Glutamatergic neuron (in vitro differentiated cells): ENCODE measurements at places on chromosomes 12 and 14. TPM values are rescaled to one million over a fixed set of nuclear protein-coding genes. Genes with fewer than 3 reads are reported as not detected.
A peak's percentile ranks its signal among the peaks of the same experiment; 100 is the strongest.

Gene SMARCD1
- 152 TPM for total RNA-seq

DNA sequence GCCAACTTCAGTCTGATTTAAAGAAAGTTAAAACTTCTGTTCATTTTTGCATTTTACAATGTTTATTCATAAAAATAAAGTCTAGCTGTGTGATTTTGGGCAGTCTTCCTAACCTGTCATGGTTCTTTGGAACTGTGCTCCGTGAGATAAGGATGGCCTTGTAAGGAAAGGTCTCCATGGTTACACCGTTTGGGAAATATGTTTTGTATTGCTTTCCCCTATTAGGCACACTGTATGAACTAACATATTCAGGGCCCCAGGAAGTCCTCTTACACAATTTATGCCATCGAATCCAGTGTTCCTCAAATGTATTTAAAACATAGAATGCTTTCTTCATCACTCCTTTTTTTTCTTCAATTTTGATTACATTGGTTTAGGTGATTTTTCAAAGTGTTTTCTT is 54.5 kb downstream of the APAF1 start:
- no peak for DNase-seq

DNA sequence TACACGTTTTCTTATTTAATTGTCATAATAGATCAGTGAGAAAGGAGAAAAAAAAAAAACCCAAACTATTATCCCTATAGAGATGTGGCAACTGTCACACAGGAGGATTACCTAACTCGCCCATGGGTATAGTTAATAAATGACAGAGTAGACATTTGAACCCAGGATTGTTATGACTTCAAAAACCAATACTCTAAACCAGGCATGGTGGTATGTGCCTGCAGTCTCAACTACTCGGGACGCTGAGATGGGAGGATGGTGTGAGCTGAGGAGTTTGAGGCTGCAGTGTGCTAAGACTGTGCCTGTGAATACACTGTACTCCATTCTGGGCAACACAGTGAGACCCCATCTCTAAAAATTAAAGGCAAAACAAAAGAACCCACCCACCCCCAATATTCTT is 114.5 kb downstream of the DENND5B start:
- no peak for DNase-seq

DNA sequence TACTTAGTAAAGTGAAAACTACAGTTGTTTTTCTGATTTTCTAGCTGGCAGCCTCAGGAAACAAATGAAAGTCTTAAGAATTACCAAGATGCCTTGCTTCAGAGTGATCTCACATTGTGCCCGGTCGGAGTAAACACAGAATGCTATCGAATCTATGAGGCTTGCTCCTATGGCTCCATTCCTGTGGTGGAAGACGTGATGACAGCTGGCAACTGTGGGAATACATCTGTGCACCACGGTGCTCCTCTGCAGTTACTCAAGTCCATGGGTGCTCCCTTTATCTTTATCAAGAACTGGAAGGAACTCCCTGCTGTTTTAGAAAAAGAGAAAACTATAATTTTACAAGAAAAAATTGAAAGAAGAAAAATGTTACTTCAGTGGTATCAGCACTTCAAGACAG is 28.9 kb downstream of the RXYLT1 start:
- no peak for DNase-seq

- DNase-seq, result no peak
Measured at GRCh38 chr12:110599334-110599733, 14.6 kb upstream of the TCTN1 start.

Gene MVK
- 53.6 TPM for total RNA-seq

GRCh38 chr12:111330800-111331752 is 37.8 kb downstream of the PHETA1 start:
- no peak for DNase-seq

GRCh38 chr14:90531497-90531896 is 134.7 kb downstream of the CALM1 start:
- DNase-seq, result no peak

GRCh38 chr12:53530920-53531319 is 23.6 kb upstream of the NPFF start:
- DNase-seq, result no peak

DNA sequence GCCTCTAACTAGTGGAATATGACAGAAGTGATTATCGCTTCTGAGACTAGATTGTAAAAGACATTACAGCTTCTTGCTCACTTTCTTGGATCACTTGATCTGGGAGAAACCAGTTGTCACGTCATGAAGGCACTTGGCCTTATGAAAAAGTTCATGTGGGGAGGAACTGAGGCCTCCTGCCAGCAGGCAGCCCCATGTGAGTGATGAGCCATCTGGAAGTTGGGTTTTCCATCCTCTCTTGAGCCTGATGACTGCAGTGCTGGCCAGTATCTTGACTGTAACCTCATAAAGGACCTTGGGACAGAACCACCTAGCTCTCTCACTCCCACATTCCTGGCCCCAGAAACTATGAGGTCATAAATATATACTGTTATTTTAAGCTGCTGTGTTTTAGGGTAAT is 28.0 kb downstream of the TTLL5 start:
- DNase-seq, result no peak

Gene SLCO1B1
- total RNA-seq, result not detected

Gene LHX5
- total RNA-seq, result 3.1 TPM

Gene CCDC175
- total RNA-seq, result not detected

- DNase-seq, result no peak
Measured at GRCh38 chr14:64459405-64460136, 5.7 kb upstream of the AKAP5 start.

- no peak for DNase-seq
Measured at GRCh38 chr12:106081606-106082005, 57.1 kb downstream of the NUAK1 start.

GRCh38 chr12:102444093-102444492 is 36.3 kb downstream of the IGF1 start:
- no peak for DNase-seq

GRCh38 chr12:56267443-56268071 is 815 bp downstream of the COQ10A start:
- DNase-seq, result peak; percentile 47

Gene KRT4
- total RNA-seq, result not detected

- DNase-seq, result no peak
Measured at GRCh38 chr14:72636094-72636493, 257.8 kb downstream of the DPF3 start.

Gene PAX9
- total RNA-seq, result not detected

GRCh38 chr14:101982621-101983020 is 18.2 kb downstream of the DYNC1H1 start:
- DNase-seq, result no peak

Gene ADAM21
- total RNA-seq, result not detected

DNA sequence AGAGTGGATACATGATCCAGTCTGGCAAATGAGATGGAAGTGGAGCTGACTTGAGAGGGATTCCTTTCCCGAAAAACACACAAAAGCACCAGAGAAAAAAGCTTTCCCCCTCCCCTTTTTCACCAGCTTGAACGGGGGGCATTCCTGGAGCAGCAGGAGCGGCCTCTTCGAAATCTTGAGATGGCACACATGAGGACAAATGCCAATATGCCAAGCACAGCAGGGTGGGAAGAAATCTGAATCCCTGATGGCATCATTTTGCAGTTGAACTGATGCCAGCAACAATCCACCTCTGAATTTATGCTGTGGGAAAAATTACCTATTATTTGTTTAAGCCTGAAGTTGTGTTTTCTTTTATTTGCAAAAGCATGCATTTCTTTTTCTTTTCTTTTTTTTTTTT is 29.7 kb upstream of the BICD1 start:
- DNase-seq, result no peak

DNA sequence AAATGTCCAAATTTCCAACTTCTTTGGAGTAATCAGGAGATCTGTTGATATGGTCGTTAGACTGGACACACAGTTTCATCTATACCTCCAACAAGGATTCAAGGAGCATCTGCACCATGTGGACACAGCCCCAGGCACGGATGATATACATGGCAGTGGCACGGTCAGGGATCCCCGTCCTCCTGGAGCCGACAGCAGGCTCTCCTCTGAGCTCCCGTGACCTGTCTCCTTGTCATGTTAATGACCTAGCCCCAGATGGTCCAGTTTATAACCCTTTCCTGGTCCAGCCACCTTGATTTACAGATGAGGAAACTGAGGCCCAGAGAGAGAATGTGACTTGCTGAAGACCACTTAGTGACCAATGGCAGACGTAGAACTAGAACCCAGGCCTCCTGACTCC is 16.5 kb upstream of the SERPINA4 start:
- no peak for DNase-seq

GRCh38 chr12:129312048-129312447 is 458.8 kb downstream of the GLT1D1 start:
- no peak for DNase-seq

Gene LPAR5
- total RNA-seq, result not detected

DNA sequence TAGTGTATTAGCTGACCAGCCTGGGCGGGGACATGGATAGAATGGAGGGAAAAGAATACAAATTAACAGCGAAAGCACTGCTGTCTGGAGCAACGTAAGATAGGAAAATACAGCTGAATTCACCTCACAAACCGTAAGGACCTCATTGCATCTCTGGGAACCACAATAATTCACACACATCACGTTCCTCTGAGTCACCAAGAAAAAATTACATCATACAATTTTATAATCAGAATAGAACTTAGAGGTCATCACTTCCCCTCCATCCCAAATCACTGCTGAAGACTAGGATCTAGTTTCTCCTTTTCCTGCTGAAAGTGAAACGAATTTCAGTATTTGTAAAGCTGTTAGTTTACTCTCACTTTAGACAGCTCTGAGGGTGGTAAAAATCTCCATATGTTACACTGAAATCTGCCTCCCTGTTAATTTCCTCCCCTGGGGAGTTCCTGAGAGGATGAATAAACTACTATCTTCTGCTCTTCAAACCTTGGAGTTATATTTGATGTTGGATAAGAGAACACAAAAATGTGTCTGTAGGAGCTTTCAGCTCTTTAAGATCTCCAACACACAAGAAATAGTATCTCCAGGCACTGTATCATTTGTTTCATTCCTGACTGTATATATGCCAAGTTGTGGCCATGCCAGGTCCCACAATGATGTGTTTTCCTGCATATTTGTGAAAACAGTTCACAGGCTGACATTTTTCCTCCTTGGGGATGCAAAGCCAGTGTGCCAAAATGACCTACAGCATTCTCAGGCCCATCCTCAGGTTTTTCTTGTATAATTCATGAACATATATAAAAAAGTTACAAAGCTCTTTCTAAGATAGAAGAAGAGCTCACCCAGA is 63.8 kb upstream of the SSTR1 start:
- DNase-seq, result no peak

DNA sequence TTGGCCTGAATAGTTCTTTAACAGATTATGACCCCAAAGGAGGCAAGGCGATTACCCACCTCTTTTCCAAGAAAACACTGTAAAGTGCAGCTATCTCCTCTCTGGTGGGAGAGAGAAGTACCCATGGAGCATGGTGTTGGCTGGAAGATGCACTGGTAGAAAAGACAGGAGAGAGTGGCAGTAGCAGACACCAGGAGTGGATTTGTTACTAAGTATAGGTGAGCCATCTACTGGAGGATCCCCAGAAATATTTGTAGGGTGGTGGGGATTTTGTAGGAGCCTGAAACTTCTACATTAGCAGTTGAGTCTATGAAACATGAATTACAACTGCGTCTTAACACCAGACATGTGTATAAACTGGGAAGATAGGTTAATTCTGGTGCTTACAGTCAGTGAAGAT is 148.0 kb downstream of the SLC38A4 start:
- no peak for DNase-seq

DNA sequence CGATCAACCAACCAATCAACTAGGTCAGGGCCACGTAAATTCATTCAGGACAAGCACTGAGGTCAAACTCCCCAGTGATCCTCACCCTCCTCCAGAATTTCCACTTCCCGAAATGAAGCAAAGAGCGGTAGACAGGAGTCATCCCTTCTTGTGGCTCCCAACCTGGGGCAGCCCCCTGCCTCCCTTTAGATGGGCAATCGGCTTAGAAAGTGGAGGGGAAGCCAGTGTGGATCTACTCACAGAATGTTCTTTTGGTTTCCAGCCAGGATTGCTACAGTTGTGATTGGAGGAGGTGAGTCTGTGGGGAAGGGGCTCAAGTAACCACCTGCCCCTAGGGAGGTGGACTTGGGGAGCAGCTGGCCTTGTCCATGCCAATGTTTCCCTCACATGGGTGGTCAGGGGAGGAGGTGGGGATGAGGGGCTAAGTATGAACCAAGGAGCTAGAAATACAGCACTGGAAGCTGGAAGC is 4.1 kb downstream of the IFI27 start:
- DNase-seq, result no peak

- no peak for DNase-seq
Measured at GRCh38 chr12:104473374-104473983, 16.7 kb downstream of the CHST11 start.
